ENCODE measurements at places on chromosomes 3 and 15. TPM values are rescaled to one million over a fixed set of nuclear protein-coding genes. Genes with fewer than 3 reads are reported as not detected.
A peak's percentile ranks its signal among the peaks of the same experiment; 100 is the strongest.

DNA sequence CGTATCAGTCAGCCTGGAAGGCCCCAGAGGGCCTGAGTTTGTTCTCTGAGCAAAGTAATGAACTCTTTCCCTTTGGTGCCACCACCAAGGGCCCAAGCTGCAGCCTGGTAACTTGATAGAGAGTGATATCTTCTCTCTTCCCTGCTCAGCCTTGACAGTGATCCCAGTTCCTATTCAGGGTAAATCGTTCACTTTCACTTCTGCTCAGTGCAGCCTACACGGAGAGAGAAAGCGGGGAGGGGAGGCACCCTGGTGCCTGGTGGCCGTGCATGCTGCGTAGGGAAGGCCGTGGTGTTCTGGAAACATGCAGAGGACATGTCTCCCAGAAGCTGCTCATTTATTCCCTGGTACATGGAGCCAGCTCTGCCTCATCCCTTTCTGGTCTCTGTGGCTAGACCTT is 54.9 kb downstream of the KIF9 start:
- peaks cover 5% of the 10 kb centered on the region for H3K4me1 ChIP-seq
- H3K27me3 ChIP-seq: no peaks in the 10 kb centered on the region
- H3K27ac ChIP-seq: no peak overlapping the region
- DNase-seq: peak; percentile 22
- H3K36me3 ChIP-seq: no peaks in the 10 kb centered on the region

DNA sequence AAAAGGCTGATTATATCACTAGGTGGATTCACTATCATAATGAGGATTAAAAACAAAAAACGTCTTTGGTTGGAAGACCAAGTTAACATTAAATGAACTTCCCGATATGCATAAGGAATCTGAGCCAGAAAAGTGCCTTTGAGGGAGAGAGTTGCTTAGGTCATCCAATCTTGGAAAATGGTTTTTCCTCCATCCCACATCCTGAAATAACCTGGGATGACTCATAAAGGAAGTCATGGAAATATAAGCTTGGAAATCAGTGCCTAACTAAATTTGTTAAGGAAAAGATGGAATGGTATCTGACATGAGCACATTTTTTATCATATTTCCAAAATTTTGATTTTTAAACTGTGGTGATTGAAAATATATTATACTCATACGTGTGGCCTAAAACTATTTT is 66.0 kb downstream of the KBTBD8 start:
- no peak for DNase-seq
- H3K36me3 ChIP-seq: no peaks in the 10 kb centered on the region
- H3K27ac ChIP-seq: no peak overlapping the region
- no peaks in the 10 kb centered on the region for H3K27me3 ChIP-seq
- no peaks in the 10 kb centered on the region for H3K4me1 ChIP-seq
- no peak overlapping the region for H3K4me3 ChIP-seq

- H3K36me3 ChIP-seq: no peaks in the 10 kb centered on the region
- DNase-seq: peak; percentile 31
- H3K27me3 ChIP-seq: no peaks in the 10 kb centered on the region
- peak overlapping the region; percentile 77 for H3K4me3 ChIP-seq
- peak overlapping the region; percentile 79 for H3K27ac ChIP-seq
These were observed 859 bp downstream of the RORA start for GRCh38 chr15:61227950-61228936.

DNA sequence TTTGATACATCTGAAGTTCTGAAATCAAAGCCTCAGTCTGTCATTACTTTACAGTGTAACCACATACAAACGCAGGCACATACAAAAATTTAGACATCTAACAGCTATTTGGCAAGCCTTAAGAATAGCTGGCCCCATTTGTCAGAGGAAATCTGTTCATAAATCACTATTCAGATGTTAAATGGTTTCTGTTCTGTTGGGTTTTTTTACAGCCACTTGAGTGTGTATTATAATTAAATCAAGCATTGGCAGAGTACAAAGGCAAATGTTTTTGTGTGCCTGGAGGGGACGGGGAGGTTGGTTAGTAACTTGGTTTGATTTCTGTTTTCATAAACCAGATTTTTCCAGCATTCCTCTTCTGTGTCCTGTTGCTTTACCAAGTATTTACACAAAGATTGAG is 24.1 kb downstream of the PIGB start:
- no peaks in the 10 kb centered on the region for H3K27me3 ChIP-seq
- H3K4me3 ChIP-seq: no peak overlapping the region
- DNase-seq: no peak
- no peaks in the 10 kb centered on the region for H3K36me3 ChIP-seq

DNA sequence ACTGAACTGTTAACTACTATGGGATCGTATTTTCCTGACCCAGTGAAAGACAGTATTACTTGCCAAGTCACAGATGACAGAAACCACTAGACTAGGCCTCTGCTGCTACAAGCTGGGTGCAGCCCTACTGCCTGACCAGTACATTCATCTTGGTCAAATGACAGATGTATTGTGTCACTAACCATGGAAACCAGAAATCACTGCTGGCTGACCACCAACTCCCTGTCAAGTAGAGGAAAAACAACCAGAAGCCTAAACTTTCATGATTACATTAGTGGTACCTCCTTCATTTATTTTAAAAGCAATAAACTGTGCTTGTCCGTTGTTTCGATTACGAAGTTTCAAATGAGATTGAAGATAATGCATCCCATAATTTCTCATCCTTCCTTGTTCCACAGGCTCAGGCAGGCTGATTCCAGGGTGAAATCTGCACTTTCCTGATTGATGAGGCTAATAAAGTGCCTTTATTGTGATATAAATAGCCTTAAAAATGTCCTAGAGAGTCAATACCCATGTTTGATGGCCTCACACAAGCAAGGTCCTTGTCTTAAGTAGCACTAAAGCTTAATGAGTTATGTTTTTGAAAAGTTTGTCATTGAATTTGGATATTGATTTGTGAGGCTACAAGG is 309.7 kb downstream of the LSAMP start:
- DNase-seq: no peak
- no peak overlapping the region for H3K4me3 ChIP-seq
- no peaks in the 10 kb centered on the region for H3K4me1 ChIP-seq
- no peaks in the 10 kb centered on the region for H3K27me3 ChIP-seq
- no peak overlapping the region for H3K27ac ChIP-seq
- no peaks in the 10 kb centered on the region for H3K36me3 ChIP-seq

- H3K36me3 ChIP-seq: no peaks in the 10 kb centered on the region
- DNase-seq: no peak
- no peak overlapping the region for H3K4me3 ChIP-seq
These were observed 3.0 kb upstream of the APH1B start for GRCh38 chr15:63274427-63274826.

DNA sequence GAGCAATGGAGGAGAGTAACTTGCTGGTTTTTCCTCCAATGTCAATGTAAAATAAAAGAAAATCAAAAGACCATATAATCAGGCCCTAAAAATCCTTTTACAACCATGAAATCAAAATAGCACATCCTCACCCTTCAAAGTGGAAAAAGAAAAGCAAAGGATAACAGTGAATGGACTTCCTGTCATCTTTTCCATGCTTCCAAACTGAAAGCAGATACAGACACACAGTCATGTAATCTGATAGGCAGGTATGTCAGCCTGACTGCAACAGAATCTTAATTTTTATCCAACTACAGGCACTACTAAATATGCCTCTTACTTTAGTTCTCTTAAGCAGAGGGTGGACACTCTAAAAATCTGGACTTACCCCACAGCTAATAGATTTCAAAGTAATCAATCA is 27.8 kb upstream of the IGDCC4 start:
- H3K27ac ChIP-seq: no peak overlapping the region
- H3K27me3 ChIP-seq: no peaks in the 10 kb centered on the region
- no peak for DNase-seq
- no peaks in the 10 kb centered on the region for H3K4me1 ChIP-seq
- no peaks in the 10 kb centered on the region for H3K36me3 ChIP-seq

DNA sequence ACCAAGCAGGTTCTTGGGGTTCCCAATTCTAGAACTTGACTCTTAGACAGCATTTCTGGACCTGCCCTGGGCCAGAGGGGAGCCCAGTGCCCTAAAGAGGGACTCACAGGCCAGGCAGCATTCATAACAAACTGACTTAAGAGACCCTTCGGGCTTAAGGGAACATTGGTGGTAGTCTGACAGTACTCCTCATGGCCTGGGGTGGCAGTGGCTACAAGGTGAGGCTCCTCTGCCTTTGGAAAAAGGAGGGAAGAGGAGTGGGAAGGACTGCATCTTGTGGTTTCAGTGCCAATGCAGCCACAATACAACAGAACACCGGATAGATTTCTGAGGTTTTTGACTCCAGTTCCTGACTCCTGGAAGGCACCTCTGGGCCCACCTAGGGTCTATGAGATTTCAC is 172.2 kb upstream of the STRIT1 start:
- peaks cover 9% of the 10 kb centered on the region for H3K4me1 ChIP-seq
- no peak overlapping the region for H3K4me3 ChIP-seq
- no peaks in the 10 kb centered on the region for H3K27me3 ChIP-seq
- no peak for DNase-seq
- no peak overlapping the region for H3K27ac ChIP-seq

DNA sequence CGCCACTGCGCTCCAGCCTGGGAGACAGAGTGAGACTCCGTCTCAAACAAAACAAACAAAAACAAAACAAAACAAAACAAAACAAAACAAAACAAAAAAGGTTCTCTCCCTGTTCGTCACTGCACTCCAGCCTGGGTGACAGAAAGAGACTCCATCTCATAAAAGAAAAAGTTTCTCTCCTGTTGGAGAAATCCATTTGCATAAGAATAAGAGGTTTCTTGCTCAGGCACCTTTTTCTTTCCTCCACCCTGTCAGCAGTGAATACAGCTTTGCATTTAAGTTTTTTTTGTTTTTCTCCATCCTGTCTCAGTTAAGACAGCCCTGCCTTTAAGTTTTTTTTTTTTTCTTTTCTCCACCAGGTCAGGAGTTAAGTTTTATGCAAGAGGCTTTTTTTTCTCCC is 109.5 kb downstream of the DPH6 start:
- no peak overlapping the region for H3K4me3 ChIP-seq
- no peak for DNase-seq

- no peaks in the 10 kb centered on the region for H3K36me3 ChIP-seq
- no peak overlapping the region for H3K27ac ChIP-seq
- no peaks in the 10 kb centered on the region for H3K27me3 ChIP-seq
- H3K4me1 ChIP-seq: no peaks in the 10 kb centered on the region
- DNase-seq: no peak
These were observed 45.1 kb downstream of the CMTM7 start for GRCh38 chr3:32436816-32437189.

- no peak for DNase-seq
- no peak overlapping the region for H3K4me3 ChIP-seq
- H3K36me3 ChIP-seq: no peaks in the 10 kb centered on the region
- no peaks in the 10 kb centered on the region for H3K27me3 ChIP-seq
- no peak overlapping the region for H3K27ac ChIP-seq
These were observed 515.4 kb upstream of the ZNF717 start for GRCh38 chr3:76300746-76301145.

GRCh38 chr3:135310317-135310716 is 515.3 kb downstream of the EPHB1 start:
- no peaks in the 10 kb centered on the region for H3K36me3 ChIP-seq
- no peaks in the 10 kb centered on the region for H3K4me1 ChIP-seq
- H3K27me3 ChIP-seq: no peaks in the 10 kb centered on the region
- no peak overlapping the region for H3K4me3 ChIP-seq
- DNase-seq: no peak

- H3K4me1 ChIP-seq: no peaks in the 10 kb centered on the region
- H3K36me3 ChIP-seq: no peaks in the 10 kb centered on the region
- no peak overlapping the region for H3K27ac ChIP-seq
- no peak for DNase-seq
These were observed 7.6 kb downstream of the KY start for GRCh38 chr3:134643150-134643675.

- H3K4me3 ChIP-seq: no peak overlapping the region
- peak overlapping the region; percentile 80 for H3K27ac ChIP-seq
- peak; percentile 28 for DNase-seq
- no peaks in the 10 kb centered on the region for H3K27me3 ChIP-seq
These were observed 166.2 kb upstream of the TGFBR2 start for GRCh38 chr3:30440147-30440604.

DNA sequence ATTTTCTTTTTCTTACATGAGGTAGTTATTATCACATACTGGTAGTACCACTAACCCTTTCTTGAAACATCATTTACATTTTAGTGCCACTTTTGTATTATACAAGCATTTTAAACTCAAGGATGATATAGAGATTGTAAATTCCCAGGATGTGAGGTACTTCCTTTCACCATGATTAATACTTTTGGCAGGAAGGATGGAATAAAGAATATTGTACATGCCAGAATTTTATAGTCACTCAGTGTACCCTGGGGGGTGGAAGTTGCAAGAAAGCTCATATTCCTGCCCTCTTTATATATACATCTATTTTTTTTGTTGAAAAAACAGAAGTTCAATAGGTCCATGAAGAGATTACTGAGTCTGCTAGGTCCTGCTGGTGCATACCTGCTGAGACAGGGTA is 141.0 kb upstream of the PLSCR5 start:
- no peaks in the 10 kb centered on the region for H3K27me3 ChIP-seq
- H3K27ac ChIP-seq: no peak overlapping the region
- H3K4me3 ChIP-seq: no peak overlapping the region
- no peaks in the 10 kb centered on the region for H3K4me1 ChIP-seq

- no peak overlapping the region for H3K27ac ChIP-seq
- H3K4me3 ChIP-seq: no peak overlapping the region
- no peaks in the 10 kb centered on the region for H3K4me1 ChIP-seq
- H3K36me3 ChIP-seq: no peaks in the 10 kb centered on the region
- DNase-seq: no peak
These were observed 8.5 kb downstream of the NEIL1 start for GRCh38 chr15:75355369-75355768.

GRCh38 chr3:66298591-66298990 is 77.8 kb downstream of the SLC25A26 start:
- H3K27ac ChIP-seq: no peak overlapping the region
- no peaks in the 10 kb centered on the region for H3K36me3 ChIP-seq
- H3K4me3 ChIP-seq: no peak overlapping the region
- DNase-seq: no peak
- H3K27me3 ChIP-seq: no peaks in the 10 kb centered on the region

DNA sequence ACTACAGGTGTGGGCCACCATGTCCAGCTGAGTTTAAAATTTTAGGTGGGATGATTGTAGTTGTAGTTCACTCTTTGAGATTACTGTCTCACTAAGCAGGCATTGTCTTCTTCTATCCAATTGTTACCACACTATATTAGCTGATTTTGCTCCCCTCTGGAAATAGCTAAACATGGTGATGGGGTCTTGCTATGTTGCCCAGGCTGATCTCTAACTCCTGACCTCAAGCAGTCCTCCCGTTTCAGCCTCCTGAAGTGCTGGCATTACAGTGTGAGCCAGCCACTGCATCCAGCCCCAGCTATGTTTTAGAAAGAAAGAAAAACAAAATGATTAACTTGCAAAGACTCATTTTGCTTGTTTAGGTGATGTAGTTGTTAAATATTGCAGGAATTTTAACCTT is 30.6 kb downstream of the YEATS2 start:
- no peaks in the 10 kb centered on the region for H3K4me1 ChIP-seq
- no peak for DNase-seq
- H3K27me3 ChIP-seq: no peaks in the 10 kb centered on the region
- H3K4me3 ChIP-seq: no peak overlapping the region

- no peak for DNase-seq
- H3K36me3 ChIP-seq: no peaks in the 10 kb centered on the region
- no peak overlapping the region for H3K27ac ChIP-seq
- no peaks in the 10 kb centered on the region for H3K27me3 ChIP-seq
- no peak overlapping the region for H3K4me3 ChIP-seq
- H3K4me1 ChIP-seq: peaks cover 6% of the 10 kb centered on the region
These were observed 35.5 kb upstream of the ST3GAL6 start for GRCh38 chr3:98727638-98728037.

The AGBL1 gene
- 0.70 TPM for polyA plus RNA-seq

The GNAT1 gene
- 2.3 TPM for polyA plus RNA-seq

The SCN11A gene
- 1.8 TPM for polyA plus RNA-seq

The GNAI2 gene
- 238 TPM for polyA plus RNA-seq
